Activated T-helper 1 cell treated with anti-CD3 and anti-CD28 coated beads, Interleukin-2, amount 50 U/mL, for 16 hours (primary cell): ENCODE measurements at places on chromosomes 13 and 19.

DNA sequence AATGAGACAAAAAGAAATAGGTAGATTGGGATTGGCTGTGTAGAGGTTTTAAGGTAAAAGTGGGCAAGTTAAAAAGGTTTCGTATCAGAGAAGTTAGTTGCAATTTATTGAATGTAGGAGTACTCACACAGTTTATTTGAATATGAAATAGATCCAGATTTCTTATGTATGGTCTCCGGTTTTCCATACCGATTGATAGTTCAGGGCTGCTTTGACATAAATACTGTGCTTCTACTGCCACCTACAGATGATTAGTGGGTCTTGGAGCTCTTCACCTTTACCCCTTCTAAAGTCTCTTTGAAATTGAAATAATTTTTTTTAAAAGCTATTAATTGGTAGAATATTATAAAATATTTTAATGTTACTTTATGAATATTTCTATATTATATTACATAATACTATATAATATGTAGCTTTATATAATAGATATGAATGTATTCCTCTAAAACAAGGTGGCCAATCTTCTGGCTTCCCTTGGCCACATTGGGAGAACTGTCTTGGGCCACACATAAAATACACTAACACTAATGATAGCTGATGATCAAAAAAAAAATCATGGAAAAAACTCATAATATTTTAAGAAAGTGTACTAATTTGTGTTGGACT, 7.7 kb upstream of the GPR18 start:
- no peak for DNase-seq

DNA sequence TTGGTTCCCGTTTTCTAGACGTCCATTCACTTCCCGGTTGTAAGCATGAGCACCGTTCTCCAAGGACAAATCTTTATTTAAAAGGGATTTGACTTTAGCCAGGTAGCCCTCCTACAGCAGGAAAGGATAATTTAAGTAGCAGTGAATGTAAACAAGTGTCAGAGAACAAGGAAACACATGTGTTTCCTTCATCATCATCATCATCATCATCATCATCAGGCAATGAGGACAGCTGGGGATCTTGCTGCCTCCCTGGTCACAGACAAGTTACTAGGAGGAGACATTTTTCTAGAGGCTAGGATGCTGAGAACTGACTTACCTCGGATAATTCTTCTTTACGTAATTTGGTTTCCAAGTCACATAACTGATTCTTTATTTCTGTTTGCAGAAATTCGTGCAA, 14.3 kb downstream of the DNMT1 start:
- no peak for DNase-seq

- DNase-seq: no peak
Measured at GRCh38 chr19:49092686-49093085, 7.4 kb downstream of the SNRNP70 start.

DNA sequence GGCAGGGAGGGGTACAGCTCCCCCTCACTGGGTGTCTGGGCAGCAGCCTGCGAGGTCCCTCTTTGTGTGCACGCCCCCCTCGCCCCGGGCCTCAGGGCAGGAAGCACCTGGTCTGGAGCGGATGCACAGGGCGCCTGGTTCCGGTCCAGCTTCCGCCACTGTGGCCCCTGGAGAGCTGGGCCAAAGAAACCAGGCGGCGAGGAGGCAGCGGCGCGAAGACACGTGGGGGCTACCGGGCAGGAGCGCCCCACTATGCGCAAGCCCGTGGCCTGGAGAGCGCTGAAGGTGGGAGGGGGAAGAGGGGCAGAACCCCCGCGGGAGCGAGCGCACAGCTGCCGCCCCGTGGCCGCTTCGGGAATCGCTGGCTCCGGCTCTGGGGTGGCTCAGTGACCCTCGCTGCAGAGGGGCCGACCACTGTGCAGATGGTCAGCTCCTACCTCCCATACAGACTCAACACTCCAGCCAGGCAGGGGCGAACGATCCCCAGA, 1.7 kb upstream of the LYL1 start:
- peak; percentile 42 for DNase-seq

GRCh38 chr13:74367193-74367592, 233.0 kb upstream of the KLF12 start:
- no peak for DNase-seq

- DNase-seq: no peak
Measured at GRCh38 chr19:13825489-13826441, 30.5 kb downstream of the ZSWIM4 start.

DNA sequence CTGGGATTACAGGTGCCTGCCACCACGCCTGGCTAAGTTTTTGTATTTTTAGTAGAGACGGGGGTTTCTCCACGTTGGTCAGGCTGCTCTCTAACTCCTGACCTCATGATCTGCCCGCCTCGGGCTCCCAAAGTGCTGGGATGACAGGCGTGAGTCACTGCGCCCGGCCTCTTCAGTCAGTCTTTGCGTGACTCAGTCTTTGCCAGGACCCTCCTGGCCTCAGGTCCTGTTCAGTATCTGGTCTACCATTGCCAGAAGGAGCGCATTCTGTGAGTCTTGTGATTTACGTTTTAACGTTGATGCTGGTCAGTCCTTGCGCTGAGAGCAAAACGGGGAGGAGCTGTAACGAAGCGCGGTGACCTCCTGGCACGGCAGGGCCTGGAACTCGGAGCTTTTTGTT, 7.6 kb upstream of the HMG20B start:
- DNase-seq: no peak

DNA sequence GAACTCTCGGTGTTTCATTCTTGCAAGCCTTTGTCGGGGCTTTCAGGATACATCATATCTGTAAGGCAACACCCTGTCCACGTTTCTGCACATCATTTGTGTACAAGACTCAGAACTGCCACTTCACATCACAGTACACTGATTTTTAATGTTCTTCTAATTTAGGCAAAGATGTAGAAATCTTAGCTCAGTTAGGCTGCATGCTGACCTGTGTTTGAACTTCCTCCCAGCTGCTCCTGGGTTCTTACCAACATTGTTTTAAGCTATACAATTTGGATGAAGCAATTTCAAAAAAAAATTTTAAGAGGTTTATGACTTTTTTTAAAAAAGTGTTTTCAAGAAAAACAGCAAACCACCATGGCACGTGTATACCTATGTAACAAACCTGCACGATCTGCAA, 1047.9 kb upstream of the SLC10A2 start:
- no peak for DNase-seq

DNA sequence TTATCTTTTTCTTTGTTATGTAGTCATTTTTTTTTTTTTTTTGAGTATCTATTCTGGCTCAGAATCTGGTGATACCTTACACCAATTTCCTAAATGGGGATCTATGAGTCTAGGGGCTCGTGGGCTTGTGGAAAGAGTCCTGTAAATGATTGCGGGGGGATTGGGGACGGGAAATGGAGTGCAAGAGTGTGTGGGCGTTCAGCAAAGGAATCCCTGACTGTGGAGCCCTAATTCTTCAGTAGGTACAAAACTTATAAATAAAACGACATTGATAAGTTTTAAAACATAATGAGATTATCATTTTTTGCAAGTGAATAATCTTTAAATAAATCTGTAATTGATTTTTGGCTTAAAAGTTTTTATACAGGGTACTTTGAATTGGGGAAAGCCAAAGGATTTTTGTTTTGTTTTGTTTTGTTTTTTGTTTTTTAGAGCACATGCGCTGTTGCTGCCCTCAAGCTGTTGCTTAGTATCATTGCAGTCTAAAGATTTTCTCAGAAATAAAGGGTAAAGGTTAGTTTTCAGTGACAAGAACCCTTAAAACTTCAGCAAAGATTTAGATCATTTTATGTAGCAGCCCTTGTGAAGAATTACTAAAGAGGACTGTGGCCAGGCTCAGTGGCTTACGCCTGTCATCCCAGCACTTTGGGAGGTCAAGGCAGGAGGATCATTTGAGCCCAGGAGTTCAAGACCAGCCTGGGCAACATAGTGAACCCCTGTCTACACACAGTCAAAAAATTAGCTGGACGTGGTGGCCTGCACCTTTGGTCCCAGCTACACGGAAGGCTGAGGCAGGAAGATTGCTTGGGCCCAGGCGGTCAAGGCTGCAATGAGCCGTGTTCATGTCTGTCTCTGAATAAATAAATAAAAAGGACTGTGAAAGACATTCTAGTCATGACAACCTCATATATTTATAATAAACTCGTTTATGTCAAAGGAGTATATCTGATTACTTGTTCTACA, 1.7 kb downstream of the ERCC5 start:
- DNase-seq: no peak

- DNase-seq: no peak
Measured at GRCh38 chr13:113916330-113916815, 52.5 kb upstream of the GAS6 start.

DNA sequence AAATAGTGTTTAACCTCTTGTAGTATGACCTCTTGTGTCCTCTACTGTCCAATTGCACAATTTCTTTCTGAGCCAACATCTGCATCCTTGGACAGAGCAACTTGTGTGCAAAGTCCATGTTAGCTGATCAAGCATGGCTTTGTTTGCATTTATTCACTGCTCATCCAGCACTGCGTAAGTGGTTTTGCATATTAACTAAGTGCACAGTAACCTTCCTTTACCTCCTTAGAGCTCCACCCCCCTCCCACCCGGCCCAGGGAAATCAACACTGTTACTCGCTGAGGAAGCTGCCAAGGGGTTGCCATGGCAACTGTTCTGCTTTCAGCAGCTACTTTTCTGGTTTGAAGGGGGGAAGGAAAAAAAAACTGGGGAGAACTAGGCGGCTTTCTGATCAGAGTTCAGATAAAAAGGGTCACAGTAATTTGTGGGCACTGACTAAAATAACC, 153.5 kb upstream of the KLF12 start:
- peak; percentile 66 for DNase-seq

- DNase-seq: no peak
Measured at GRCh38 chr13:74633734-74634133, 499.5 kb upstream of the KLF12 start.
